ENCODE measurements at places on chromosomes 2 and 18.

DNA sequence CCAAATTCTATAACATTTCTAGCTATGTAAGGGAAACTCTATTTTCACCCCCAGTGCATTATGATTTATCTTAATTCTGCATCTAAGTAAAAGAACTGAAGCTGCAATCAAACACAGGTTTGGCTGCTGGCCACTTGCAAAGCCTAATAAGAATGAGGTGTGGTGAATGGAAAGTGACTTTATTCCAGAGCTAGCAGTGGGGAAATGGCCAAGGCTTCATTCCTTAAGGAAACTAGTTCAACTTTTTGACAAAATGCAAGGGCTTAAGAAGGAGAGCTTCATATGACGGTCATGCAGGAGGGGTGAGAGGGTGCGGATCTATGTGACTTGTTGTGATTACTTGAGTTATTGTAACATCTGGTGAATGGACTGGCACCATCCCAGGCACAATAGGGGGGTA, 1802.0 kb downstream of the SUCLG1 start:
- no peak for DNase-seq

DNA sequence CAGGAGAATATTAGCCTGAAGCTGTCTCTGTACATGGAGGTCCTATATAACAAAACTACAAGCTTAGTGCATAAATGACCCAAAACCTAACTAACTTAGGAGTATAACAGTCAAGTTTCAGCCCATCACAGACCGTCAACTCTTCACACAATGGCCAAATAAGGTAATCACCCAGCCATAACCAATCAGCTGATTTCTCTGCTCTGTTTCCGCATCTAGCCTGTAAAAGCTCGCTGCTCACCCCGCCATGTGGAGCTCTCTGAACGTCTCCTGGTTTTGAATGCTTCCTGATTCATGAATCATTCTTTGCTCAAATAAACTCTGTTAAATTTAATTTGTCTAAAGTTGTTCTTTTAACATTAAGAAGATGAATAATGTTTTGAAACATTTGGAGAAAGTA, 593.6 kb downstream of the TMX3 start:
- DNase-seq: peak; percentile 33

DNA sequence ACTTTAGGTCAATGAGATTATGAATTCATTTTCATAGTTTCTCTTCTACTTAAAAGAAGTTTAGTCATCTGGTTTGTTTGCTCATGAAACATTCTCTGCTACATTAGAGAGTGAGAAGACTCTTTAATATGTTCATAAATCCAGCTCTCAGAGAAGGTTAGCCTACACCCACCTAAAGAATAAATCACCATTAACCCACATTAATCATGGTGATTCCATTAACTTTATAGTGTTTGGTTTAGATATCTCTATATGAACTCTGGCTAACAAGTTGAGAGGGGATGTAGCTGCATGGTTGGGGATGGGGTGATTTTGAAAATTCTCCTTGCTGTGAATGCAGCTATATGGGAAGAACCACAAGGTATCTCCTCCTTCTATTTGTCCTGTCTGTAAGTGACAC, 10.7 kb downstream of the TFPI start:
- no peak for DNase-seq

GRCh38 chr2:55119711-55120487, 69.6 kb upstream of the RTN4 start:
- DNase-seq: no peak

DNA sequence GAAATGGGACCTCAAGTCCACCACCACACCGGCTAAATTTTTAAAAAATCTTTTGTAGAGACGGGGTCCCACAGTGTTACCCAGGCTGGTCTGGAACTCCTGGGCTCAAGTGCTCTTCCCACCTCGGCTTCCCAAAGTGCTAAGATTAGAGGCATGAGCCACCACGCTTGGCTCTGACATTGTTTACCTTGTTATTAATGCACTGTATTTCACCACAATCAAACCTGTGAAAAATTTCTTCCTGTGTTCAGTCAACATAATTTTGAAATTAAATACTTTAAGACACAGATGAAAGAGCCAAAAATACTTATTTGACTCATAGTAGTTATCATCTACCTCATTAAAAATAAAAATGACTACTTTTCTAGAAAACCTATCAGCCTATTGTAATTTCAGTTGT, 16.0 kb upstream of the FAM124B start:
- no peak for DNase-seq

Measured in kidney tubule cell (primary cell).